ENCODE measurements at places on chromosomes 1 and 21. TPM values are rescaled to one million over a fixed set of nuclear protein-coding genes. Genes with fewer than 3 reads are reported as not detected.

- no peak for DNase-seq
Observed at GRCh38 chr1:3714814-3715213, 37.4 kb upstream of the CCDC27 start.

DNA sequence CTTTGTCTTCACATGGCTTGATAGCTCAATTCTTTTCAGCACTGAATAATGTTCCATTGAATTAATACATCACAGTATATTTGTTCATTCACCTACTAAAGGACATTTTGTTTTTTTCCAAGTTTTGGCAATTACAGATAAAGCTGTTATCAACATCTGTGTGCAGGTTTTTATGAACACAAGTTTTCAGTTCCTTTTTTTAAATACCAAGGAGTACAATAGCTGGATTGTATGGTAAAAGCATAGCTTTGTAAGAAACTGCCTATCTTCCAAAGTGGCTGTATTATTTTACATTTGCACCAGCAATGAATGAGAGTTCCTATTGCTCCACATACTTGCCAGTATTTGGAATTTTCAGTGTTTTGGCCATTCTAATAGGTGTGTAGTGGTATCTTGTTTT, 4.8 kb upstream of the MCOLN2 start:
- no peak for DNase-seq

- DNase-seq, result no peak
Observed at GRCh38 chr1:174800876-174801275, 198.9 kb upstream of the CACYBP start.

Gene NTRK1
- total RNA-seq, result 0.89 TPM

- no peak for DNase-seq
Observed at GRCh38 chr1:200250469-200250868, 159.4 kb downstream of the ZNF281 start.

GRCh38 chr1:41160498-41161110, 81.5 kb downstream of the SCMH1 start:
- DNase-seq, result no peak

DNA sequence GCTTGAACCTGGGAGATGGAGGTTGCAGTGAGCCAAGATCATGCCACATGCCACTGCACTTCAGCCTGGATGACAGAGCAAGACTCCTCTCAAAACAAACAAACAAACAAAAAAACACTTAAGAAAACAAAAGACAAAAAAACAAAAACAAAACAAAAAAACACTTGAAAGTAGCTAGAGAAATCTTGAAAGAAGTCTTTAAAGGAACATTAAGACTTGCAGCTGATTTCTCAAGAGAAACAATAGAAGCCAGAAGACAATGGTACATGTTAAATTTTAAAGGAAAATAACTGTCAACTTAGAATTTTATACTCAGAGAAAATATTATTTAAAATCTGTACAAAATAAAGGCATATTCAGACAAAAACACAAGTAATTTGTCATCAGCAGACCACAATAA, 71.3 kb downstream of the HLX start:
- DNase-seq, result no peak

Gene CYYR1
- 0.12 TPM for total RNA-seq

GRCh38 chr1:161193561-161194235, 5.2 kb downstream of the ADAMTS4 start:
- no peak for DNase-seq

GRCh38 chr1:228336308-228337030, 70.2 kb downstream of the TRIM11 start:
- DNase-seq, result no peak

DNA sequence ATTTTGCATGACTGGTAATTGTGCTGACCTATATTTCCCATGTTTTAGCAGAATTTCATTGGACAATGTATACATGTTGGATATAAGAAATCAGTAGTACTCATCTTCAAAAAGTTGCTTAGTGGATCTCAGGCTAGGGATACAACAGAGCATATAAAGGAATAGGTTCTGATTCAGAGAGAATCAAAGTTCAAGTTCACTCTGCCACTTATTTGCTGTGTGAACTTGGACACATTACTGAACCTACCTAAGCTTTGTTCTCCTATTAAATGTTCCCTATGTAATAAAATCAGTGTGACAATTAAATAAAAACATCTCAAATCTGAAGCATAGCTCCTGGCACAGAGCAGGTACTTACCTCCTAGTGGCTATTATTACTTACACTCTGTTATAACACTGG, 9.3 kb downstream of the CD58 start:
- no peak for DNase-seq
